A549 treated with AZD2906 at 1 μM for 4 hours (cell line): ENCODE measurements at places on chromosomes 2 and 18. TPM values are rescaled to one million over a fixed set of nuclear protein-coding genes. Genes with fewer than 3 reads are reported as not detected.

Gene LCT
- 0.03 to 0.08 TPM (median 0.04 TPM) in 4 of 5 replicates, not detected in the other for total RNA-seq

Gene C2orf81
- 2.4 to 3.6 TPM (median 3.2 TPM) in 5 replicates for total RNA-seq

Gene GCG
- total RNA-seq: 0.05 TPM in 1 of 5 replicates, not detected in the others

Gene MOGAT1
- total RNA-seq: not detected in 5 replicates

Gene ORC4
- 29.6 to 36.7 TPM (median 34.6 TPM) in 5 replicates for total RNA-seq

Gene LHCGR
- not detected in 5 replicates for total RNA-seq

Gene SIX2
- total RNA-seq: 1.5 to 2.8 TPM (median 2.2 TPM) in 5 replicates

Gene SERPINB7
- total RNA-seq: 1.6 to 3.0 TPM (median 2.2 TPM) in 5 replicates

Gene ADCYAP1
- not detected in 5 replicates for total RNA-seq

Gene SERPINB11
- total RNA-seq: 0.03 to 0.16 TPM in 2 of 5 replicates, not detected in the others

Gene HMSD
- 0.09 to 0.29 TPM (median 0.24 TPM) in 3 of 5 replicates, not detected in the others for total RNA-seq

Gene RMC1
- total RNA-seq: 14.1 to 18.0 TPM (median 17.0 TPM) in 5 replicates

Gene TDRD15
- total RNA-seq: not detected in 5 replicates

Gene DSG1
- total RNA-seq: not detected in 5 replicates

Gene CD207
- total RNA-seq: not detected in 5 replicates

Gene TSPYL6
- total RNA-seq: not detected in 5 replicates

Gene PSMA8
- total RNA-seq: not detected in 5 replicates

Gene CROCC2
- total RNA-seq: not detected in 5 replicates

Gene ZNF396
- 0.54 to 0.89 TPM (median 0.60 TPM) in 5 replicates for total RNA-seq

Gene MTCL1
- 47.0 to 55.3 TPM (median 53.1 TPM) in 5 replicates for total RNA-seq

Gene PAX8
- total RNA-seq: 0.51 to 0.98 TPM (median 0.76 TPM) in 5 replicates

Gene AP1S3
- 27.8 to 48.2 TPM (median 28.4 TPM) in 5 replicates for total RNA-seq

Gene PDCD1
- 0.02 TPM in 1 of 5 replicates, not detected in the others for total RNA-seq

Gene POTEJ
- total RNA-seq: not detected in 5 replicates

Gene PTPRN
- total RNA-seq: 0.95 to 1.5 TPM (median 1.3 TPM) in 5 replicates

Gene BOLL
- total RNA-seq: not detected in 5 replicates

Gene SULT1C2
- total RNA-seq: 0.35 to 0.72 TPM (median 0.41 TPM) in 5 replicates

Gene ZNF385B
- total RNA-seq: 0.07 to 0.21 TPM (median 0.13 TPM) in 4 of 5 replicates, not detected in the other

Gene KCNIP3
- 1.4 to 2.4 TPM (median 2.2 TPM) in 5 replicates for total RNA-seq

Gene ERICH2
- total RNA-seq: not detected in 5 replicates

Gene NOL4
- total RNA-seq: not detected in 5 replicates

Gene ALPP
- total RNA-seq: 16.1 to 18.1 TPM (median 16.2 TPM) in 5 replicates

Gene INSIG2
- 9.6 to 12.1 TPM (median 11.9 TPM) in 5 replicates for total RNA-seq

Gene GYPC
- total RNA-seq: not detected in 5 replicates

Gene ABCG8
- total RNA-seq: not detected in 5 replicates

Gene PPM1G
- 156 to 166 TPM (median 158 TPM) in 5 replicates for total RNA-seq

Gene GRB14
- total RNA-seq: 3.9 to 5.6 TPM (median 5.1 TPM) in 5 replicates

Gene EN1
- 0.63 to 0.99 TPM (median 0.92 TPM) in 5 replicates for total RNA-seq

Gene PDK1
- total RNA-seq: 2.9 to 4.8 TPM (median 3.6 TPM) in 5 replicates

Gene NGEF
- 13.0 to 16.8 TPM (median 15.5 TPM) in 5 replicates for total RNA-seq

Gene DOCK10
- 20.7 to 30.1 TPM (median 23.3 TPM) in 5 replicates for total RNA-seq

Gene MERTK
- total RNA-seq: 3.0 to 4.3 TPM (median 3.3 TPM) in 5 replicates

Gene GPBAR1
- total RNA-seq: 0.24 to 0.54 TPM (median 0.40 TPM) in 5 replicates

Gene PLCL1
- total RNA-seq: 0.02 TPM in 1 of 5 replicates, not detected in the others

Gene TUBA4B
- total RNA-seq: 0.10 to 0.32 TPM (median 0.12 TPM) in 5 replicates

Gene ALPG
- 0.33 to 0.55 TPM (median 0.50 TPM) in 5 replicates for total RNA-seq

Gene ALLC
- 0.08 TPM in 1 of 5 replicates, not detected in the others for total RNA-seq

Gene UGT1A4
- 0.06 to 0.11 TPM (median 0.06 TPM) in 3 of 5 replicates, not detected in the others for total RNA-seq

Gene MROH2A
- total RNA-seq: 0.11 to 0.23 TPM (median 0.18 TPM) in 4 of 5 replicates, not detected in the other

Gene TCF23
- total RNA-seq: not detected in 5 replicates

Gene SLC9A4
- not detected in 5 replicates for total RNA-seq

Gene ACMSD
- not detected in 5 replicates for total RNA-seq

Gene KIAA1328
- total RNA-seq: 1.2 to 1.9 TPM (median 1.5 TPM) in 5 replicates
